ENCODE measurements at places on chromosomes 6 and 20.
A peak's percentile ranks its signal among the peaks of the same experiment; 100 is the strongest.

DNA sequence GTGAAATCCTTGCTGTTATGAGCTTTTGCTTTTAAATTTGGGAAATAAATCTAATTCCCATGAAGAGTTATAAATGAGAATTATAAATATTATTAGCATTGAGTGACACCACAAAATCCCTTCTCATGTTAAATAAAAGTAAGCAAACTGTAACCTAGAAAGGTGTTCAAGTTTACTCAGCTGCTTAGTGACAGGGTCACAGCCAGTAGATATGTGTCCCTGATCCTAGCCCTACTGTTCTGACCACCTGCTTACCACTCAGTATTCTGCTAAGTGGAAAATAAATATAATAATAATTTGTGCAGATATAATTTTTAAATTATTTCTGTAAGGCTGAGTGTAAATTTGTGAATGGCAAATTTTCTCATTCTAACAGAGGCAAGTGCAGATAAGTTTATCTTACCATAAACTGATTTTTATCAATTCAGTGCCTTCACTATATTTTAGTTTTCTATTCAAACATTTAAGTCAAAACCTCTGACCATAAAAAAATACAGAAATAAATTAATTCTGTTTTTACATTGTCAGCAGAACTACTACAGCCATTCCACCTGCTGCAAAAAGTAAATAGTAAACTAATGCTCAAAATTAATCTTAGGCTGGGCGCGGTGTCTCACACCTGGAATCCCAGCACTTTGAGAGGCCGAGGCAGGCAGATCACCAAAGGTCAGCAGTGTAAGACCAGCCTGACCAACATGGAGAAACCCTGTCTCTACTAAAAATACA lies 118.2 kb downstream of the TENT5A start:
- no peak for DNase-seq

DNA sequence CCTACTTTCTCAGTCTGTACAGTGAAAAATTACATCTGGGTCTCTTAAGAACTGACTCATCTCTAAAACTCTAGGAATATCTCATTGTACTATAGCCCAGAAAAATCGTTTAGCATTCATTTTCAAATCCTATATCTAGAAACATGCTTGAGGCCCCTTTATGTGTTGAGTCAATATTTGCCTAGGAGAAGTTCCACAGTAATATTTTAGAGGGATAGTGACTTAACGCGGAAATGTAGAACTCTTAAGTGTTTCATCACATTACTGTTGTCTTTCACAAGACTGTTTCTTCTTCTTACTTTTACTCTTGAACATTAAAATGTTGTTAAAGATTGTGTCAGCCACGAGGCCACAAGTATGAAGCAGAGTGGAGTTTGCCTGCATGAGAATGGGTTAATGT lies 23.0 kb upstream of the MYLIP start:
- no peak for DNase-seq

DNA sequence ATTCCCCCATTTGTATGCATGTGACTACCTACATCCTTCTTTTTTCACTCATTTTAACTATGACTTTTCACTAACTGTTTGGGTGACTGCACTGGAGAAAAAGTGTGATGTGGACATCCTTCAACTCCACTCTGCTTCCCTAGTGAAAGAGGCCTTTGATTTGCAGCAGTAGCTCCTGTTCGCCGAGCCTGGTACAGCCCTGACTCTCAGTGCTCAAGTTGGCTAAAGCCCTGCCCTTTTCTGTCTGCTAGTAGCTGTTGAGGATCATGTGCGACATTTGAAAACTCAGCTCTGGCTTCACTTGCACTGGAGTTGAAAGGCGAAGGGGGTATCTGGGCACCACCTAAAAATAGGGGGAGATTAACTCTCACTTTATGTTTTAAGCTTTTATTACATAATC lies 42.1 kb downstream of the DAAM2 start:
- DNase-seq: no peak

DNA sequence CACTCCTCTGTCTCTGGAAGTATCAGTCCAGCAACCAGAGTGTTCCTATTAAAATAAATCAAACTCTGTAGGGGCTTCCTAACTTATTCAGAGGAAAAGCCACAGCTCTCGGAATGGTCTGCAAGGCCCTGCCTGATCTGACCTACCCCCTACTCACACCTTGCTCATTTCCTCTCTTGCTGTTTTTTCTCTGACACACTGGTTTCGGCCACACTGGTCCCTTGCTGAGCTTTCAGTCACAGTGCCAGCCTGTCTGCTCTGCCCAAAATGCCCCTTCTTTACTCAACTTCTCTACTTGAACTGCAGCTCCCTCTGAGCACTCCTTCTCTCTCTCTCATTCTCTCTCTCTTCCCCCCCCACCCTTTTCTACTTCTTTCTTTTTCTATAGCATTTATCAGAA lies 430.2 kb downstream of the UTRN start:
- DNase-seq: no peak

DNA sequence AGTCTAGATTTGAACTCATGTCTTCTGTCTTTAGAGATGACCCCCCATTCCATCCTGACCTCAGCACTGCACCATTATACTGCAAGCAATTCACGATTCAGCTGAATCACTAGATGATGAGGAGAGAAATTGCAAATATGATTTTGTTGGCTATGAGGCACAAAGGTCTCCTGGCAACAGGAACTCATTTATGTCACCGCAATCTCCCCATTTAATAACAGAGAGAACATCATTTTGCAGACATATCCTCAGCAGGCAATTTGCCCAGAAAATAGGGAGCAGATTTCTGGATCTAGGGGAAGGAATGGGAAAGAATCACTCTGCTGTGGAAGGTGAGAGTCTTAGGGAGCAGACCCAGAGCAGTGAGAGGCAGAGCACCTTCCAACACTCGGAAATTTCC lies 303.0 kb downstream of the PAX1 start:
- no peak for DNase-seq

- no peak for DNase-seq
Observed at GRCh38 chr6:38085031-38085430, 265.5 kb downstream of the ZFAND3 start.

DNA sequence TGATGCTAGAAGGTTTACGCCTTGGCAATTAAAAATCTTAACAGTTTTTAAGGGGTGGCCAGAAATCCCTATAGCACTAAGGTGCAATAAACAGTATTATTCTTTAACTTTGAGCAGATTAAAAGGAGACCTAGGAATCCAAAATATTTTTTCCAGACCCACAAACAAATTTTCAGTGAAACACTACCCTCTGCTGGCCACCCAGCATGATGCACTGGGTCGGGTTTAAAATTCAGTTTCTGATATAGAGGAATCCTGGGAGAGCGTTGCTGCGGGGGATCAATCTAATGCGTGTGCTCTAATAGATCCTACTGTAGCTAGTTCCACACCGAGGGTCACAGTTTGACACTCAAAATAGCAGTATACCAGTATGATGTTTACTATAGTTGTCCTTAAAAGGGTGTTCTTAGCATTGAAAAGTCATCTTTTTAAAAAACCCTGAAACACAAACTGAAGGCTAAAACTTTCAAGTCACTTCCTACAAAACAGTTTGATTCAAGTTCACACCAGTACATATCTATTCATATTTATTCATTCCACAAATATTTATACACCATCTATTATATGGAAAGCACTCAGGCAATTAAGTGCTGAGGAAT lies 10.2 kb downstream of the UBE3D start:
- DNase-seq: peak; percentile 75

GRCh38 chr6:100573166-100573565 lies 108.4 kb upstream of the SIM1 start:
- DNase-seq: peak; percentile 48

DNA sequence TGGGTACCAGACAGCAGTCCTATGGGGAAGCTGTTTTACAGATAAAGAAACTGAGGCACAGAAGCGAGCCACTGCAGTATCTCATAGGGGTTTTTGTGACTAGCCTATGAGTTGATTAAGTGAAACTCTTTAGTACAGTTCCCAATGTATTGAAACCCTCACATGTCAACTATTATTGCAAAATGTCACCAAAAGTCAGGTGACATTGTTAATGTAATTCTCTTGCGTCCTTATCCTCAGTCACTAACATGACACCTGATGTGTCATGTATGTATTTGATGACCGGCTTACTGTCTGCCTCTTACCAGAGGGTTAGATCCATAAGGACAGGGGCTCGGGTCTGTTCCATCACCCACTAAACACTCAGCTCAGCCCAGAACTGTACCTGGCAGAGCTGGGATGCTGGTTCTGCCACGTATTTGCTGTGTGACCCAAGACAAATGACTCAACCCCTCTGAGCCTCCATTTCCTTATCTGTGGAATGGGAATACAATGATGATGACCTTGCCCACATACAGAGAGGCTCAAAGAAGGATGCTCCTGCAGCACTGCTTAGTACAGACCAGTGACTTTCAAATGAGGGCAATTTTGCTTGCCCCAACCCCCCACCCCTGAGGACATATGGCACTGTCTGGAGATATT lies 32.9 kb downstream of the PREX1 start:
- no peak for DNase-seq

- DNase-seq: no peak
Observed at GRCh38 chr6:14946753-14947152, 299.1 kb upstream of the JARID2 start.

- no peak for DNase-seq
Observed at GRCh38 chr20:48674461-48674860, 153.3 kb downstream of the PREX1 start.

DNA sequence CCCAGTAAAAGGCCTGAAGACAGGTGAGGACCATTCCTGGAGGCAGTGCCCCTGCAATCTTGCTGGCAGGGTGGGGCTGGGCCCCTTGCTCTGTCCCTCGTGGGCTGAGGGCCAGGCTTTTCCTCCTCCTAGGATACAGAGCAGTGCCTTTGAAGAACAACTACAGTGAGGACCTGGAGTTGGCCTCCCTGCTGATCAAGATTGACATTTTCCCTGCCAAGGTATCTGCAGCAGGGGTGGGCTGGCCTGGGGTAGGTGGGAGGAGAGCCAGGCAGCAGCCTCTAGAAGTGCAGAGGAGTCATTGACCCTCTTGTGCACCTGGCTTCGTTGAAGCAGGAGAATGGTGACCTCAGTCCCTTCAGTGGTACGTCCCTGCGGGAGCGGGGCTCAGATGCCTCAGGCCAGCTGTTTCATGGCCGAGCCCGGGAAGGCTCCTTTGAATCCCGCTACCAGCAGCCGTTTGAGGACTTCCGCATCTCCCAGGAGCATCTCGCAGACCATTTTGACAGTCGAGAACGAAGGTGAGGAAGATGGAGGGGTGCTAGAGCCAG lies 36.5 kb downstream of the PLCG1 start:
- no peak for DNase-seq

GRCh38 chr6:28980852-28981430 lies 24.2 kb downstream of the ZNF311 start:
- DNase-seq: peak; percentile 99

- no peak for DNase-seq
Observed at GRCh38 chr20:17825960-17826843, 126.4 kb downstream of the BANF2 start.

GRCh38 chr6:38783443-38784228 lies 68.5 kb downstream of the DNAH8 start:
- no peak for DNase-seq

DNA sequence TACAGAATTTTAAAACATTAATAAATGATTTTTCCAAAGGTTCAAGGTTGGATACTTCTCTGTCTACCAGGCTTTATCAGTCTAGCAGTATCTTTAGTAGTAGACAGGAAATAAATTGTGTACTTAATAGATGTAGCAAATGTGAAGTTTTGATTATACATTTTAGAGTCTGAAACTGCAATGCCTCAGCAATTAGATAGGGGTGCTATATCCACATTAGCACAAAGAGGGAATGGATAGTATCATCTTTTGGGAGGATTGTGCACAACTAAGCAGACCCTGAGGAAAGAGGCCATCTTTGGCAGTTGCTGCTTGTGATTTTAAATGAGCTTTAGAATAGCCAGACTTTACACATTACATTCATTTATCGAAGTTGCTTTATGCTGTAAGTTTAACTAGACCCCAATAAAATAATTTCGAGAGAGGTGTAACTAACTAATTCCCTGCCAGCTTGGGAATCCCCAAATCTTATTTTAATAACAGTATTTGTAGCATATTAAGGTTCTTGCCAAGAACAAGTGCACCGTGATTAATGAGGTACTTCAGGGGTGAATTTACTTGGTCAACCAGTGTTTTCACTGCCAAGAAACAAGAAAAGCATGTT lies 2.8 kb downstream of the KCNQ5 start:
- DNase-seq: peak; percentile 89

DNA sequence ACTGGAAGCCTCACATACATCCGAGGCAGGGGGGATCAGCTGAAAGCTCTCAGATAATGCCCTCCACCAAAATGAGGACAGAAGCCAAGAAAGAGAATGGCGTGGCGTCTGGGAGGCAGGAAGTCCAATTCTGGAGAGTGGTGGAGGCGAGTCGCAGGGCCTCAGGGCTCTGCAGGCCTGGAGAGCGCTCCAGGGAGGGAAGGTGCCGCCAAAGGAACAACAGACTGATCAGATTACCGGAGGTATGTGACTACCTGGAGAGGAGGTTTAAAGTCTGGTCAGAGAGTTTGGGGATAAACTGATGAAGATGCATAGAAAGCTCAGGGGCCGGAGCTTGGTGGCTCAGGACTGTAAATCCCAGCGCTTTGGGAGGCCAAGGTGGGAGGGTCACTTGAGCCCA lies 11.2 kb upstream of the IP6K3 start:
- DNase-seq: no peak

DNA sequence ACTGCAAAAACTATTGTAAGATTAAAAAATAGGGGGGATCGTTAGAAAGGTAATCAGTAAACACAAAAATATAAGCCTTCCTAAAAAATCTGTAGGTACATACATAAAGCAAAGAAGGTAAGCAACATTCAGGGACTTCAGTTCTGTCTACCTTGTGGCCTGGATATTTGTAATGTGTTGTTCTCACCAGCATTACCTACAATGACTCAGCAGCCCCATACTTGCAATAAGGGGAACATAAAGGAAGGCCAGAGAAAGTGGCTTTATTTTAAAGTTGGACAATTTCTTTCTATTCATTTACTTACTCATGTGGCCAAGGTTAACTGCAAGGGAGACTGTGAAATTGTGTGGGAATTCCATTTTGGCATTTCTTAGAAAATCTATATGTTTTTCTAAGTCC lies 277.2 kb upstream of the PREP start:
- DNase-seq: peak; percentile 48

- no peak for DNase-seq
Observed at GRCh38 chr20:13340088-13340487, 119.0 kb downstream of the ISM1 start.

GRCh38 chr6:42616716-42617115 lies 52.9 kb downstream of the UBR2 start:
- no peak for DNase-seq

- peak; percentile 81 for DNase-seq
Observed at GRCh38 chr6:43399932-43400487, 27.3 kb upstream of the ABCC10 start.

DNA sequence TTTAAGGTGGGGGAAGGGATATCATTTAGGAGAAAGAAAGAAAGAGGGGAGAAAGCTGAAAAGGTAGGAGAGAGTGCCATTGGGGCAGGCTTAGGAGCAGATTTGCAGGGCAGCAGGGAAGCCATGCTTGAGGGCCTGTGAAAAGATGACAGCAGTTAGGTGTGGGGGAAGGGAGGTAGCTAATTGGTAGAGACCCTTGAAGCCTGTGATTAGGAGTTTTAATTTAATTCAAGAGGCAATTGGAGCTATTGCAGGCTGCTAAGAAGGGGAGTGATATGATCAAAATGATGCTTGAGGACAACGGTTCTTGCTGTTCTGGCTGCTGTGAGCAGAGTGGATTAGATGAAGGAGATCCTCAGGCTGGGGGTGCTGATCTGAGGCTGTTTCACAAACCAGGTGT lies 24.5 kb upstream of the SEC63 start:
- no peak for DNase-seq

- no peak for DNase-seq
Observed at GRCh38 chr20:40673442-40673841, 15.6 kb downstream of the MAFB start.

- DNase-seq: no peak
Observed at GRCh38 chr6:109301418-109301817, 80.8 kb downstream of the CD164 start.

GRCh38 chr6:52650941-52651340 lies 20.0 kb upstream of the TMEM14A start:
- peak; percentile 49 for DNase-seq
